NCI-H2171 (cell line): ENCODE measurements at places on chromosomes 11 and 22.

DNA sequence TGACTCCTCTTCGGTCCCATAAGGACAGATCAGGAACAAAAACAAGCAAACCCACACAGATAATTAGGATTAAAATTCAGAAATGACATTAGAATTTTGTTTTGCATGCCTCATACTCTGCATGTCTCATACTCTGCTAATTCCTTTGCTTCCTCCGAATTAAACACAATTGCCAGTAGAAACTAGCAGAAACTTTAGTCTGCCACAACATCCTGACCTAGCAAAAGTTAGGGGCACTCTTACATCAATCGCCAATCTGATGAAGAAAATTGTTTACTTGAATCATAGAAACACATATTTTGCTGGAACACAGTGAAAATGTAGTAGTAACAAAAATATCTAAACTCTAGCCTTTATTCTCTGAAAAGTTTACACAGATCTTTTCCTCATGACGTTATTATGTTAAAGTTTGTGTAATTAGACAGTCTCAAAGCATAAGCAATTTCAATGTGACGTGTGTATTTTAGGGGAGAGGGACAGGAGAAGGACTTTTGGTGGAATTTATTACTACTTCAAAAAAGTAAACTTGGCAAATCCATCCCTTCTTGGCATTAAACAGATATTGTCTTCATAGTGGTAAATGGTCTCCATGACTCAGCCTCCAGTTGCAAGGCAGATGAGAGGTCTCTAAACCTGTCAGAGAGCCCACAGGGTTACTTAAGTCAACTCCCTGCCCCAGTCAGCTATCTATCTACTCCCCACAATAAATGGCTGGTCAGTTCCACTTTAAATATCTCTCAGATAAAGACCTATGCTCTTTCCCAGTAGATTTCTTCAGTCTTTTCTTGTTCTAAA, 249.8 kb upstream of the UBASH3B start:
- no peak for DNase-seq

DNA sequence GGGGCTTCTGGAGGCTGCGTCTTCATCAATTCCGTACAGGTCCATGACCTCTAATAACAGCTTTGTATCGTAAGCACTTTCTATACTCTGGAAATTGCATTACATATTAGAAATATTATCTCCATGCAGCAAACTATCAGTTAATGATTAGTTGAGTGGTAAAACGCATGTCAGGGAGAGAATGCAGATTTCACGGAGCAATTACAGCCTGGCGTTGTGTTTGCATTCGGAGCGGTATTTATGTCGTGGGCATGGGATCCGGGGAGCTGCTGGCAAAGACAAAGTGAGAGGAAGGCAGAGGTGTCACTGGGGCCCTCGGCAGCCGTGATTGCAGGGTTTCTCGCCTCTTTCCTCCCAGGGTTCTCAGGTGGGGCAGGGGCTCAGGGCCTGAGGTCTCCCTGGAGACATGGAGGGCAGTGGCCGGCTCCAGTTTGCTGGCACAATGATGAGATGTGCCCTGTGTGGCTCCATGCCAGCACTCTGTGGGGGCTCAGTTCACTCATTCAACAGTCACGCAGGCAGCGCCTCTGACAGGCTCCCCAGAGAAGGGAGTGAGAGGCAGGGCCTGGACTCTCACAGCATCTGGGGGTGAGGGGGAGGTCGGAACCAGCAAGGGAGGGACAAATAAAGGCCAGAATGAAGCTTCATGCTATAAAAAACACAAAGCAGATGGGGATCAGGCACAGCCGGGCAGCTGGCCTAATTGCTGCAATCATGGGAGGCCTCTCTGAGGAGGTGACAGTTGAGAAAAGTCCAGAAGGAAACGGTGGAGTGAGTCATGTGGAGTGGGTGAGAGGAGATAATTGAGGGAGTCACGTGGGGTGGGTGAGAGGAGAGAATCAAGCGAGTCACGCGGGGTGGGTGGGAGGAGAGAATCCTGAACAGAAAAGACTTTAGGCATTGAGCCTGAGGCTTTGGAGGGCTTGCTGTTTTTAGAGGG, 1002.7 kb downstream of the BRD1 start:
- DNase-seq: no peak

GRCh38 chr11:94450048-94450447, 43.6 kb downstream of the MRE11 start:
- DNase-seq: no peak

- no peak for DNase-seq
These were observed 4.2 kb upstream of the LIF start for GRCh38 chr22:30250661-30251267.

DNA sequence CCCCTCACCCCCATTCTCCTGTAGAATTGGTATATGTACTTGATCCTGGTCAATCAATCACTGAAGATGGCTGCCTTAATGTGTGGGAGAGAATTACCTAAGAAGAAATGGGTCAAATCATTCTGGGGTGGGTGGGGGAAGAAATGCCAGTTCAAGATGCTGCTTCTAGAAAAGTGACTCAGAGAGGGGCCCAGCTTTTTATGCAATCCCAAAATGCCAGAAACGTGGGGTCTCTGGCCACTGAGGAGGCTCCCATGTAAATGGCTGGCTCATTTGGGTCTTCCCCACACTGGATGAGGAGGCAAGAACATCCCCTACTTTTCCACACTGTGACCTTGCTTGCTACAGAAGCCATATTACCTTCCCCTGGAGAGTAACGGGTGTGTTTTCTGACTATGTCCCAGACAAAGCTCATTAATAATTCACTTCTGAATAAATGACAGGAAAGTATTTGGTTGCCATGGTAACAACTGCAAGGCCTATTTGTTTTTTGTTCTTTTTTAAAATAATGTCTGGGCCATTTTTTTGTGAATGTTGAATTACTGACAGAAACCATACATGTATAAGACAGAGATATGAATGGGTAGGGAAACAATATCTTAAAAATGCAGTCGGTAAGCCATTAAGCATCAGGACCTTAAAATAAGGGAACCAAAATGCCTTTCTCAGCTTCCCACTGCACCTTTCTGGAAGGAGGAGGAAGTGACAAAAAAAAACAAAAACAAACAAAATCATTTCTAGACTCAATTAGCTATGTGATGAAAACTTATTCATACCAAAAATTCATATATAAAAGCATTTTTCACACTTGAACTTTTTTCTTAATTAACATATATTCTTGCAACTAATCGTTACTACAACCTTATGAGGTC, 32.0 kb downstream of the SLC1A2 start:
- no peak for DNase-seq

- DNase-seq: no peak
These were observed 216.5 kb upstream of the PLET1 start for GRCh38 chr11:112477152-112477551.

GRCh38 chr11:1573077-1573902, 1.2 kb upstream of the DUSP8 start:
- DNase-seq: no peak

DNA sequence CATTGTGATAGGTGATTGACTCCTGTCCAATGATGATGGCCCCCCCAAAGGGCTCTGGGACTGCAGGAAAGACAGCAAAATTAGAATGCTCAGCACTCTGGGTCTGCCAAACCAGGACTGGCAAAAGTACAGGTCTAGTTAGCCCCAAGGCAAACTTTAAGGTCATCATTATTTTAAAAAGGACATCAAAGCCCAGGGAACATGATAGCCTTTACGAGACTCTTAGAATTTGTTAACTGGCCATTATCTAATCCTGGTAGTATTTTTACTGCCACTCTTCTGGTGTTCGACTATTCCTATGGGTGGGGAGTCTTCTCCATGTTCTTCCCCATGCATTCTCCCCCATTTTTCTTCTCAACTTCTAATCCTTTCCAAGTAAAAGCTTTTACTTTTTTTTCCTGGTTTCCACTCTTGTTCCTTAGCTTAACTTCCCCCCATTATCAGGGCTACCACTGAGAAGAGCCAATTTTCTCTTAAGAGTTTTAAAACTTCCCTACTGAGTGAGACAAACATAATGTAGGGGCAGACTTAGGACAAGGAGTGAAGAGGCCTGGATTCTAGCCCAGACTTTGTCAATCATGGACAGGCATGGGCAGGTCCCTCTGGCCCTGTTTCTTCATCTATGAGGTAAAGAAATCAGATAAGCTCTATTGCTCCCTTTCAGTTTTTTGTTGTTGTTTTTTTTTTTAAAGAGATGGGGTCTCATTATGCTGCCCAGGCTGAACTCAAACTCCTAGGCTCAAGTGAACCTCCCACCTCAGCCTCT, 7.1 kb downstream of the DDB1 start:
- no peak for DNase-seq

- DNase-seq: no peak
These were observed 52.5 kb upstream of the CARD18 start for GRCh38 chr11:105192115-105192514.

DNA sequence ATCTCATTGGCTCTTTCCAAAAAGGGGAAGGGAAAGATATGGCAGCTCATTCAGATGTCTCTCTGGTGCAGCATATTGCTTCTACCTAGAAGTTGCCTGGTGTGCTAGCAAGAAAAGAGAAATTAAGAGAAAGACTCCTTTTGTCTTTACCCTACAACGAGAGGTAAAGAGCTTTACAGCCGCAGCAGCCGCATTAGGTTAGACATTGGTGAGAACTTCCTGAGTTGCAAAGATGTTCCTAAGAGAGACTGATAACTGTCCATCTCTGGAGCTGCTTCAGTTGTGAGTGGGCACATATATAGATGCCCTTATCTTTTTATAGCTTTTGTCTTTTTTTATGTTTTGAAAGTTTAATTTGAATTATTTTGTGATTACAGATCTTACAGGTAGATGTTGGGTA, 80.8 kb upstream of the NNMT start:
- DNase-seq: no peak

DNA sequence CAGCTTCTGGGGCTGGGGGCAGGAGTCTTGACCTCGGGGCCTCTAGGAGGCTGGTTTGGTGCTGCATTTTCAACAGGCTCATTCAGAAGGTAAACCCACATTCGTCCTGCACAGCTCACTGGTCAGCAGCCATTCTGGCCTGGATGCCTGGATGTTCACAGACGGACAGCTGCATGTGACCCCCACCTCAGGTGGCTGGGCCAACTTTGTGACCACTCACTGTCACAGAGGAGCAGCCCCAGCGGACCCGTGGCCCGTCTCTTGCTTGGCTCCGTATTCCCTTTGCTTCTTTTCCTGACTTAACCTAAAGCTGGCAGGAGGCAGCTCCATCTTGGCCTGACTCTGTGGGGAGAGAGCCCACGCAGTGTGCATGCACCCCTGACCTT, 8.2 kb downstream of the DGCR8 start:
- DNase-seq: no peak

DNA sequence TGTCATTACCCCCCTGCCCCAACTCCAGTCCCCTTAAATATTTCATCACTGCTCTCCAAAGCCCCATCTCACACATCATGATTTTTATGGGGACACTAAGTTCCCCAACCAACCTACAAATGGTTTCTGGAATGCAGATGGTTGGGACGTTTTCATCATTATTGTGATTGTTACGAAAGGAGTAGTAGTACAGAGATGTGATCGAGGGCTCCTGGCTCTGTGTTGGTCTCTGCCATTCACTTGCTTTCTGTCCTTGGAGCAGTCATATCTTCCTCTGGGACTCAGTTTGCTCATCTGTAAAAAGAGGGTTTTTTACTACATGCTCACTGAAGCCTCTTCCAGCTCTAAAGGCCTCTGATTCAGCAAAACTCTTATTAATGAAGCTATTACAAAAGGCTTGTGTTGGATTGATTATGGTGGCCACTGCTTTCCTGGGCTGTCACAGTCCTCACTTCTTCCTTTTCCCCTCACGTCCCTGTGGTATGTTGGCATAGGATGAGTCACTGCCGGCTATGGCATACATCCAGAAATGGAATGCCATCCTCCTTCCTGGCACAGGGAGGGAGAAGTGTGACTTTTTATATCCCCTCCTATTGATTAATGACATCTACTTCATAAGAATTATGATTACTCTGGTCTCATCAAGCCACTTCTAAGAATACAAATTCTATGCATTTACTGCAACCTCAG, 593.7 kb downstream of the METTL15 start:
- no peak for DNase-seq

DNA sequence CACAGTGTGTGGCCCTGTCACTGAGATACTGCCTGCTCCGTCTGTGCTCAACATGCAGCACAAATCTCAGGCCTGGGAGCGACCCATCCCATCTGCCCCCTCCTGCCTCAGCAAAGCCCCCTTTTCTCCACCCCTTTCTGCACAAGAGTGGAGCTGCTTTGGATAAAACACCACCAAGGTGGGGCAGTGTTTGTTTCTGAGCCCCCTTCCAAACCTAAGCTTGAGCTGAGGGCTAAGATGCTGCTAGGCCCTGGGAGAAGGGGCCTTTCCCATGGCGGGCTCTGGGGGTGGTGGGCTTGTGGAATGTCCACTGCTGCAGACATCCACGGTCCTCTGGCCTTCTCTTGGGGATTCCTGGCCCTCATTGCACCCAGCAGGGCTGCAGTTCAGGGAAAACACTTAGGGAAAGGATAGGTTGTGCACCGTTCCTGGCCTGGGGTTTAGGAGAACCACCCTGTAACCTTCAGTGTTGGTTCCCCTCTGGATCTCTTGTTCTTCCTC, 594.1 kb downstream of the TBC1D22A start:
- peak; percentile 67 for DNase-seq

- no peak for DNase-seq
These were observed 18.0 kb upstream of the POU2AF1 start for GRCh38 chr11:111397034-111397433.

DNA sequence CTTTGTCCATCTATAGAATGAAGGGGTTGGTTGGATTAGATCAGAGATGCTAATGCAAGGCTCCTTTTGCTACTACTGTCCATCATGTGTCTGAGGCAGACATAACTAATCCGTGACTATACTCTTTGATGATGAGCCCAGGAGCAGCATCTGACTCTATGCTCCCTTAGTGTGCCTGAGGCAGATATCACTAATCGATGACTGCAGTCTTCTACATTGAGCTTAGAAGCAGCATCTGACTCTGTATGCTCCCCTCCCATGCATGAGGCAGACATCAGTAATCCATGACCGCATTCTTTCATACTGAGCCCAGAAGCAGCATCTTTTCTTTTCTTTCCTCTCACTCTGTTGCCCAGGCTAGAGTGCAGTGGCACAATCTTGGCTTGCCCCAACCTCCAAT, 4.2 kb downstream of the TCN2 start:
- no peak for DNase-seq

GRCh38 chr11:14148653-14149273, 186.2 kb downstream of the SPON1 start:
- no peak for DNase-seq

GRCh38 chr11:798093-798713, at the start of gene SLC25A22:
SLC25A22 (minus strand) TSS chr11:798281; CDS start chr11:795006, 3,275 bp downstream.
- DNase-seq: peak; percentile 56

- no peak for DNase-seq
These were observed 62.9 kb upstream of the LRRC4C start for GRCh38 chr11:41522391-41522790.

- no peak for DNase-seq
These were observed 620.6 kb downstream of the SOX6 start for GRCh38 chr11:15735706-15736105.

GRCh38 chr11:110621826-110622225, 90.4 kb downstream of the ARHGAP20 start:
- no peak for DNase-seq

DNA sequence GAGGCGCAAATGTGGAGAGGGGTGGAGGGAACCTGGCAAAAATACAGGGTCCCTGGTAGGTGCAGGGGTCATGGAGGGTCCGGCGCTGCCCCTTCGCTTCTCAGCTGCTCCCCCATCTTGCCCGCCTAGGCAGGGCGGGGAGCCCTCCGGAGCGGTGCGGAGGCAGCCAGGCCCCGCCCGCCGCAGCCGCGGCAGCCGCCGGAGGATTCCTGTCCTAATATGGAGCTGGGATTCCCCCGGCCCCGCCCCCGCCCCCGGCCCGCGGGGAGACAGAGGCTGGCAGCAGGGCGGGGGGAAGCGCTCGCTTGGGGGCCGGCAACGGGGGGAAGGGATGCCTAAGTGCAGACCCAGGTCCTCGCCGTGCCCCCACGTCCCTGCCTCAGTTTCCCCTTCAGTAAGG, 1.0 kb upstream of the NPAS4 start:
- peak; percentile 68 for DNase-seq
